ENCODE measurements at places on chromosomes 7 and 10.

DNA sequence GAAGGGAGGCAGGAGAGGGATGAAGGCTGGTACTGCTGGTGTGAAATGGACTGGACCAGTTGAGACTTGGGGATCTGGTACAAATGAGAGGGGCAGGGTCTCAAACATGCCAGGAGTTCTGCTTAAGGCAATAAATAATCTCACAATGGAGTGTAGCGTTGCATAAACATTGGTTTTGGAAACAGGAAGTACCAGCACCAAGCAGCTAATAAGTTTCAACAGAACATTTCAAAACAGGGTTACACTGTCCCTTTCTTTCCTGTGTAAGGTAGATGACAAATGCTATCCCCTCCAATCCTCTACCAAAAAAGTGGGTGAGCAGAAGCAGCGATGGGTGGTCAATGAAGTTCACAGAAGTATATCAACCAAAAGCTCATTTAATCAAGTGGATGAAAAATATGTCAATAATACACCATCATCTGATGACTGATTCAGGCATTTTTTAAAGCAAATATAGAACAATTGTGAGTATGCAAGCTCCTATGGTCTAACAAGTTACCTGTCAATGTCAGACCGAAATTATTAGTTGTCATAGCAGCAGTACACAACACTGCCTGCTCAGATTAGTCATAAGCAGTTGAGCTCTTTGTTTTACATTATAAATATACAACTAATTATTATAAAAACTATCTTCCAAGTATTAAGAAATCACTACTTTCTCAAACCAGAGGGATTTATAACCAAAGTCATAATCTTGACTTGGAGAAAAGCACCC is 220.0 kb downstream of the FAM107B start:
- no peak for DNase-seq

DNA sequence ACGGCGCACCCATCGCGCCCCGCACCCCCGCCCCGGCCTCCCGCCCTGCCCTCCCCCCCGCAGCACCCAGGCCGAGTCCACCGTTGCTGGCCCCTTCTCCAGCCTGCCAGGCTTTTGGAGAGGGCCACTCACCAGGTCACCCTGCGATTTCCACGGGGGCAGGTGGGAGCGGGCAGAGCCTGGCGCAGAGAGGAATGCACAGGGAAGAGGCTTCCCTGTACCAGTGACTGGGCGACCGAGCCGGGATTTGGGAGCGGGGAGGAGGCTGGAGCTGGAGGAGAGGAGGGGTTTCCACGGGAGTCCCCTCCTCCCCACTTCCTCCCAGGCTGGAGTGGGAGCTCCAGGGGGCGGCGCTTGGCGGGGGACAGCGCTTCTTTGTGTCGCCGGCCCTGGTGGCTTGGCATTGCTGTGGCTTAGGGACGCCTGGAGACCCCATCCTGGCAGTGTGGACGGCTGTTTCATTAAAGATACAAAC is 19.3 kb downstream of the TCAF1 start:
- peak; percentile 56 for DNase-seq

DNA sequence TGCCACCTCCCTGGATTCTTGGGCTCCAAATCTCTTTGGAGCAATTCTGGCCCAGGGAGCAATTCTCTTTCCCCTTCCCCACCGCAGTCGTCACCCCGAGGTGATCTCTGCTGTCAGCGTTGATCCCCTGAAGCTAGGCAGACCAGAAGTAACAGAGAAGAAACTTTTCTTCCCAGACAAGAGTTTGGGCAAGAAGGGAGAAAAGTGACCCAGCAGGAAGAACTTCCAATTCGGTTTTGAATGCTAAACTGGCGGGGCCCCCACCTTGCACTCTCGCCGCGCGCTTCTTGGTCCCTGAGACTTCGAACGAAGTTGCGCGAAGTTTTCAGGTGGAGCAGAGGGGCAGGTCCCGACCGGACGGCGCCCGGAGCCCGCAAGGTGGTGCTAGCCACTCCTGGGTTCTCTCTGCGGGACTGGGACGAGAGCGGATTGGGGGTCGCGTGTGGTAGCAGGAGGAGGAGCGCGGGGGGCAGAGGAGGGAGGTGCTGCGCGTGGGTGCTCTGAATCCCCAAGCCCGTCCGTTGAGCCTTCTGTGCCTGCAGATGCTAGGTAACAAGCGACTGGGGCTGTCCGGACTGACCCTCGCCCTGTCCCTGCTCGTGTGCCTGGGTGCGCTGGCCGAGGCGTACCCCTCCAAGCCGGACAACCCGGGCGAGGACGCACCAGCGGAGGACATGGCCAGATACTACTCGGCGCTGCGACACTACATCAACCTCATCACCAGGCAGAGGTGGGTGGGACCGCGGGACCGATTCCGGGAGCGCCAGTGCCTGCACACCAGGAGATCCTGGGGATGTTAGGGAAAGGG is 913 bp downstream of the NPY start:
- DNase-seq, result no peak

GRCh38 chr10:132724446-132724845 is 61.5 kb downstream of the NKX6-2 start:
- DNase-seq, result no peak

DNA sequence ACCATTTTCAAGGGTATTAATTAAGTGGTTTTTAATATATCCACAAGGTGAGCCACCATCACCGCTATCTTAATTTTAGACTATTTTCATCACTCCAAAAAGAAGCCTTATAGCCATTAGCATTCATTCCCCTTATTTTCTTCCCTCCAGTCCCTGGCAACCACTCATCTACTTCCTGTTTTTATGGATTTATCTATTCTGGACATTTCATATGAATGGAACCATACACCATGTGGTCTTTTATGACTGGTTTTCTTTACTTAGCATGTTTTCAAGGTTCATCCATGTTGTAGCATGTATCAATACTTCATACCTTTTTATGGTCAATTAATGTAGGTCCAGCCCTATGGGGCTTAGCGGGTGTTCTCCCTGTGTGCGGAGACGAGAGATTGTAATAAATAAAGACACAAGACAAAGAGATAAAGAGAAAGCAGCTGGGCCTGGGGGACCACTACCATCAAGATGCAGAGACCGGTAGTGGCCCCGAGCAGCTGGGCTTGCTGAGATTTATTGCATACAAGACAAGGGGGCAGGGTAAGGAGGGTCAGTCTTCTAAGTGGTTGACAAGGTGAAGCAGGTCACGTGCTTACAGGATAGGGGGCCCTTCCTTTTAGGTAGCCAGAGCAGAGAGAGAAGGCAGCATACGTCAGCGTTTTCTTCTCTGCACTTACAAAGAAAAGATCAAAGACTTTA is 14.6 kb downstream of the WBP1L start:
- DNase-seq, result no peak

GRCh38 chr7:27492224-27492623 is 170.5 kb downstream of the HIBADH start:
- DNase-seq, result no peak

GRCh38 chr10:33441561-33441960 is 107.1 kb upstream of the NRP1 start:
- DNase-seq, result no peak

DNA sequence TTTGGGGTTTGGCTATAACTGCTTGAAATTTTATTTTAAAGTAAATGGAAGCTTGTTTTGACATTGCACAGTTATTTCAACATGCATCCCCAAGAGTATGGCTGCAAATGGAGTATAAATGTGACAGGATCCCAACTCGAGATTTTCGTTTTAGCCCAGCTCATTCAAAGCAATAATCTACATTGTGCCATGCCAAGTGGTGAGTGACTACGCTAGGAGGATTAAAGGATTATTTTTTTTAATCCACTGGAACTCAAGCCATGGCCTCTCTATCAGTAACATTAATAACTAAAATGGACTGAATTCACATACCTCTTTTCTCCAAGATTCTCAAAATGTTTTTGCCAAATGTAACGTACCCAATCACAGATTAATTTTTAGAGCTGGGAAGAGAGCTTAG is 60.6 kb upstream of the AUTS2 start:
- DNase-seq, result no peak

DNA sequence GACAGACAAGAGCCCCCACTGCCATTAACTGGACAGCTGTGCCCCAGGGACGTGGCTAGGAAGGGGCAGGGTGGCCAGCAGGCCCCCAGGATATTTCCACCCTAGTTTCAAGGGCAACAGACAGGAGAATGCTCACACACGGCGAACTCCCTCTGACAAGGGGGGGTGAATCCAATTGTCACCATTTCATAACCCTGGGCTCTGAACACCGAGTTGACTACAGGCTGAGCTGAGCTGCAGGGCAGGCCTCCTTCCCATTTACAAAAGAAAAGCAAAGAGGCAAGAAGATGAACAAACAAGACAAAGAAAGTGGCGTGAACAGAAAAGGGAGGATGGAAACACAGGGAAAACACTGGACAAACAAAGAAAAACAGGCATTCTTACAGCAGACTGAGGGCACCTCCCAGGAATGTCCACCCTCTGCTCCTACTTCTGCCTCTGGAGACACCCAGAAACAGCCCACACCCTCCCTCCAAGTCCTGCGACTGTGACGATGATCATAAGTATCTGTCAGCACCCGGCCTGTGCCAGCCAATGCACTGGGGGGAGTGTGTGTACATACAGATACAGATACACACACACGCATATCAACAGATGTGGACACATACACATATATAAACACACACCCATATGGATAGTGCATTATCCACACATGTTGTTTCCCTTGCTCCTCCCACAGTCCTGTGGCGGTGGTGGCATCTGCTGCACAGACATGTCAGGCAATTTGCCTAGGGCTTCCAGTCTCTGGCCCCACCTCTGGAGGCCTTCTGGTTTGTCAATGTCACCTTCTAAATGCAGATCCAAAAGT is 66.2 kb downstream of the FAM53B start:
- DNase-seq, result no peak

- no peak for DNase-seq
Observed at GRCh38 chr7:120091807-120092206, 181.2 kb upstream of the KCND2 start.
